ENCODE measurements at places on chromosomes 6 and 20.

DNA sequence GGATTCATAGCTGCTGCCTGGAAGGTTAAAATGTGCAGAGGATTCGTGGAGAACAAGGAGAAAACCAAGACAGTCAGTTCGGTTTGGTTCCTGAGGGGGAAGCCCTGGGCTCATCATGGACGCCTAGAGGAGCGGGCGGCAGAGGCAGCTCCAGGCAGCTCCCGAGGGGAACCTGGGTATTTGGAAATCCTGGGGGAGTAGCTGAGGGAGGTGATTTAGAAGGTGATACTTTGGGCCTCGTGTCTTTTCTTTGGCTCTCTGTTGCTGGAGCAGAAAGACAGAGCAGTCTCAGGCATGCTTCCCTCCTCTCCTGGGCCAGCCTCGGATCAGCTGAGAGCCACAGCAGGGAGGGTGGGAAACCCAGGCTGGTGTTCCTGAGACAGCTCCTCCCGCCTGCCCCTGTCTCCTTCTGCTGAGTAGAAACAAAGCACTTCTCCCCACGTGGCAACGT lies 139.5 kb downstream of the DLL1 start:
- no peak for DNase-seq

GRCh38 chr6:56370127-56370540 lies 122.8 kb upstream of the COL21A1 start:
- DNase-seq = no peak

GRCh38 chr6:69780585-69781178 lies 16.1 kb downstream of the LMBRD1 start:
- DNase-seq = no peak

- no peak for DNase-seq
Measured at GRCh38 chr6:115854866-115855665, 205.6 kb downstream of the FRK start.

DNA sequence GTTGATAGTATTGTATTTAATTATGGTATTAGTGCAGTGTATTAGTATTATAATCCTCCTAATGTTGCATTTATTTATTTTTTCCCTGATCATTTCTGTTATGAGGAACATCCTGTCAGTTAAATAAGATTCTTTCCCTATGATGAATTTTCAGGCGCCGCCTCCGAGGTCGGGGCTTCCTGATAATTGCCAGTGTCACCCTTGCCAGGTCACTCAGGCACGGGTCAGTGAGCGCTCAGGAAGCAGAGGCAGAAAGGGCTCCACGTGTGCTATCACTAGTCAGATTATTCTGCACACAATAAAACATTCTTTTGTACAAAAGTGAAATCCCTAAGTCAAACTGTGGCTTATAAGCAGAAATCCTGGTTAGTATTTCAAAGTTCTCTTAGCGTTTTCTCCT lies 64.8 kb downstream of the TSHZ2 start:
- no peak for DNase-seq

GRCh38 chr6:170158296-170159021 lies 132.4 kb downstream of the DLL1 start:
- no peak for DNase-seq

DNA sequence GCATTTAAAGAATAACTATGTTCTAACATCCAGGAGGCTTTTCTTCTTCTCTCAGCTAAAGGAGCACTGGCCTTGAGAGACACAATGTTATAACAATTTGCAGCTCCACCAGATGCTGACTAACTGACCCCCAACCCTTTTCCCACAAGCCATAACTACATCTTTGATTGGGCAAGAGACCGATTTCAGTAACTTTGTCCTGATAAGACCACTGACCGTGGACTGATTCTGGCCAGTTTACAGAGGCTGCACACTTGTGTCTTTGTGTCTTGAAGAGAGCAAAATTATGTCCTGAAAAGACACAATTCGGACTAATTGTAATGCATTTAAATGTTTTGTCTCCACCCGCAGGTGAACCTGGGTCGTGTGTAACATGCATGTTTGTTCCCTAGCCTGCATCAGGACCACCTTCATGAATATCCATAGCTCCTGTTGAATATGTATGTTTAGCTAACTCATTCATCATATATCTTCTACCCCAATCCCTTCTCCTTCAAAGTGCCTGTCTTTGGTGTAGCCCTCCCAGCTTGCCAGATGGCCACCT lies 22.3 kb downstream of the ABRACL start:
- no peak for DNase-seq

- no peak for DNase-seq
Measured at GRCh38 chr6:167442796-167443680, 118.2 kb downstream of the TTLL2 start.

- no peak for DNase-seq
Measured at GRCh38 chr6:129713806-129714333, 3.9 kb upstream of the ARHGAP18 start.

DNA sequence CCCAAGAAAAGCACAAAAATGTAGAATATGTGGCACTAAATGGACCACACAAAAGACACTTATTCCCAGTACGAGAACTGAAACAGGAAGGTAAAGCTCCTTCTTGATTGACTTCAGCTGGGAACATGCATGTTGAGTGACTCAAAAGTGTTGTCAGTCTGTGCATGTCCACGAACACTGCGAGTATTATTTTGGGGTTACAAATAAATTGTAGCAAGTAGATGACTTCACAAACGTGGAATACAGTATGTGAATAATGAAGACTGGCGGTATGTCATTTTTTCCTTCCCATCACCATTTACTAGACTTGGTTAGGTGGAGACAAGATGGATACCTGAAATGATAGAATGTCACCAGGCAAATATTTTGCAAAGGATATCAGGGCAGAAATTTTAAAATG lies 45.4 kb downstream of the L3MBTL3 start:
- no peak for DNase-seq

DNA sequence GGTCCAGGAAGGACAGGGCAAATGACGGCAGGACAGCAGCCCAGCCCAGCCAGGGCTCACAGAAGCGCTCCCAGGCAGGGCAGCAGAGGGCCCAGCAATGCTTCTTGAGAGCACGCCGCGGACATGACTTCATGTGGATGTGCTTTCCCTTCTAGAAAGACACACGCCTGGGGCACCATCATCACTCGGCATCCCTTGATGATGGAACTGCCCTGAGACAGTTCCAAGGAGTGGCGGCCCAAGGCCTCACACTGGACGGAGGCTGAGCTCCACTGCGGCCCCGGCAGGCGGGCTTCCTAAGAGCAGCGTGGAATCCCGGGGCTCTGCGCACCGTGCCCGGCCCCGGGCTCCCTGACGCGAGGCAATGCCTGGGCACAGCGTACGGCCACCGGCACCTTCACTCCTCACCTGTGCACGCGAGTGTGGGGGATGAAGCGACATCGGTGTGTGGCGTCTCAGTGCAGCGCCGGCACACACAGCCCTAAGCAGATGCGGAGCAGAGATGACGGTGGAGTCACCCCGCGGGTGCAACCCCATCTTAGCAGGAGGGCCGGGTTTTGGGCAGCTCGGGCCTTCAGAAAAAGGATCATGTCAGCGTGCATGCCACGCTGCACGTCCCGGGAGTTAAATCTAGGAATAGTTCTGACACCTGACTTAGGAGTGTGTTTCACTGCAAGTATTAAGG lies 86.6 kb downstream of the THBS2 start:
- no peak for DNase-seq

GRCh38 chr6:37486121-37486839 lies 13.4 kb downstream of the CCDC167 start:
- no peak for DNase-seq

DNA sequence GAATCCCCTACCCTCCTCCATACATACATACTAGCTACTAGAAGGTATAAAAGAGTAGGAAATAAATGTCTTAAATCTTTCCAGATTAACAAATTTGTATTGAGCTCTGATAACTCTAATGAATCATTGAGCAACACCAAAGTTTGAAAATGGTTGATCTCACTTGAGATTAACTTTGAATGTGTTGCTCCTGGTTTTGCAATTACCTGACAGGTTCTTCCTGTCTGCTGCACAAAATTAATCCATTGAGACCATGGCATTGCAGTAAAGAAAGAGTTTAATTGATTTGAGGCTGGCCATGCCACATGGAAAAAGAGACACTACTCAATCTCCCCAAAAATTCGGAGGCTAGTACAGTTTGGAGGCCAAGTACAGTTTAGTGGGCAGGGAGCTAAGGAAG lies 21.3 kb upstream of the EZR start:
- DNase-seq = no peak

DNA sequence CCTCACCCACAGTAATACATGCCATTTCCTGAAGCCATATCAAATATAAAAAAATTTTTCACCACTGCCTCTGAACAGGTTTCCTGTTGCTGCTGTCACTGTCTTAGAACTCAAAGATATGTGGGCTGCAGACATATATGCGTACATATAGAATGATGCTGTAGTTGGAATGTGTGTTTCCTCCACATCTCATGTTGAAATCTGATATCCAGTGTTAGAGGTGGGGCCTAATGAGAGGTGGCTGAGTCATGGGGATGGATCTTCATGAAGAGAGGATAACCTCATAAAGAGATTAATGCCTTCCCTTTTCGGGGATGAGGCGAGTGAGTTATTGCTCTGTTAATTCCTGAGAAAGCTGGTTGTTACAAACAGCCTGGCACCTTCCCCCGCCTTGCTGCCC lies 7.7 kb upstream of the SCP2D1 start:
- DNase-seq = no peak

- no peak for DNase-seq
Measured at GRCh38 chr6:139722530-139722929, 348.1 kb upstream of the CITED2 start.

DNA sequence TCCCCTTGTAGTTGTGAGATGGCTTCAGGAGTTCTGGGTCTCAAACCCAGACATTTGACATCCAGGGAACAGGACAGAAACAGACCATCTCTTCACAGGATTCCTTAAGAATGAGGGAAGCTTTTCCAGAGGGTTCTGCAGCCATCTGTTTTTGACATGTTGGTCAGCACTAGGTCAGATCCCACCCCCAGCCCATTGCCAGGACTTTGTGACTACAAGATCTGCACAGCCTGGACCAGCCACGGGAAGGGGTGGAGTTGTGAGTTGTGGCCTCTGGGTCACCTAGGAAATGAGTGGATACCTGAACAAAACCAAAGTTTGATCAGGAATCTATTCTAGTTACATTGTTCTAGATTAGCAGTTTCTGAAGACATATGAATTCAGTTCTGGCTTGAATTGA lies 39.2 kb upstream of the SSTR4 start:
- no peak for DNase-seq

- no peak for DNase-seq
Measured at GRCh38 chr6:150565945-150566344, 33.7 kb upstream of the PLEKHG1 start.

- DNase-seq = peak; percentile 36
Measured at GRCh38 chr6:43171707-43172103, 636 bp downstream of the SRF start.

- no peak for DNase-seq
Measured at GRCh38 chr6:146775220-146775619, 176.4 kb downstream of the ADGB start.

GRCh38 chr6:5851261-5851757 lies 155.4 kb downstream of the NRN1 start:
- DNase-seq = peak; percentile 51

- DNase-seq = no peak
Measured at GRCh38 chr20:15902493-15902892, 670.8 kb downstream of the KIF16B start.
